ENCODE measurements at places on chromosomes 2 and 18.
A peak's percentile ranks its signal among the peaks of the same experiment; 100 is the strongest.

DNA sequence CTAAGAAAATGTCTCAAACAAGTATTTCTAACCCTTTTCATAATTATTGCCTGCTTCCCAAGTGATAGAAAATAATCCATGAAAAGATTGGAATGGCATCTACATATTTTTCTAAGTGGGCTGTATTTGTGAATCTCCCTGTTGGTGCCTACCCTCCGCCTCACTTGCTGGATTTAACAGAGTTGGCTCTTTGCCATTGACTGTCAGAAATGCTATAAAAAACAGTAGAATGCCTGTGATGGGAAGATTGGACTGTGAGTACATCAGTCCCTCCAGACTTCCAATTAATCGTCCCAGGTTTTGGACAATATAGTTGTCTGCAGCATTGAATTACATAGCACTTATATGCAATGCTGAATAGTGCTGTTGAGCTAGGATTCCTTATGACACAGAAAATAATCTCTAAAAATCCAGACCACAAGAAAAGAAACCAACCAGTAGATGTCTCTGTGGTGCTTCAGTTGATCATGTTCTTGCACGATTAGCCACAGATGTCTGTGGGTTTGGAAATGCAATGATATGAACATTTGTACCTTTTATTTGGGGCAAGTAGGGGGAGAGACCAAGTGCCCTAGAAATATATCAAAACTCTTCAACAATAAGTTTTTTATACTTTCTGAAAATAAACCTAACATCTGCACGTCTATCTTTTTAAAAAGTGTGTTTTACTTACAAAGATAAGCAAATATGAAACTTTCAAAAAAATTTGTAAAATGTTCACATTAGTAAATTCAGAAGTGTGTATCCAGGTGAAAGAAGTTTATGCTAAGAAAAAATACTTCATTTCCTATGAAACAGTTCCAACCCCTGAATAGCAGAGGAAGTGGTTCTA, 88.5 kb downstream of the DYNAP start:
- peak; percentile 51 for DNase-seq

- no peak for DNase-seq
Measured at GRCh38 chr2:109702250-109702985, 88.3 kb downstream of the SOWAHC start.

DNA sequence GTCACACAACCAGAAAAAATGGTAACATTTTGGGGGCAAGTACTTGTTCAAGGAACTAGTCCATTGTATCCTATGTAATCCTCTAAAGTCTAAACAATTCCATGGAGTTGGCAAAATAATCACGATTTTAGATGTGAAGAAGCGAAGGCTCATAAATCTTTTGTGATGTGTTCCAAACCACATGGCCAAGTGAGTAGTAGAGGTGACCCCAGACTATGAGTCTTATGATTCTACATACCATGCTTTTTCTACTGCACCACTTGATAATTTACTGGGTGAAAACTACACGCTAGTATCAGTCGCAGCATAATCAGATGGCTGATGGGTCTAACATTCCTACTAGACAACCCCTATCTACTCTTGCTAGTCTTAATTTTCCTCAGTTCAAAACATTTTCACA, 371.4 kb downstream of the OSR1 start:
- no peak for DNase-seq

GRCh38 chr2:218392891-218393462, 6.7 kb upstream of the CTDSP1 start:
- no peak for DNase-seq

GRCh38 chr2:121086450-121086849, 198.6 kb downstream of the TFCP2L1 start:
- no peak for DNase-seq

DNA sequence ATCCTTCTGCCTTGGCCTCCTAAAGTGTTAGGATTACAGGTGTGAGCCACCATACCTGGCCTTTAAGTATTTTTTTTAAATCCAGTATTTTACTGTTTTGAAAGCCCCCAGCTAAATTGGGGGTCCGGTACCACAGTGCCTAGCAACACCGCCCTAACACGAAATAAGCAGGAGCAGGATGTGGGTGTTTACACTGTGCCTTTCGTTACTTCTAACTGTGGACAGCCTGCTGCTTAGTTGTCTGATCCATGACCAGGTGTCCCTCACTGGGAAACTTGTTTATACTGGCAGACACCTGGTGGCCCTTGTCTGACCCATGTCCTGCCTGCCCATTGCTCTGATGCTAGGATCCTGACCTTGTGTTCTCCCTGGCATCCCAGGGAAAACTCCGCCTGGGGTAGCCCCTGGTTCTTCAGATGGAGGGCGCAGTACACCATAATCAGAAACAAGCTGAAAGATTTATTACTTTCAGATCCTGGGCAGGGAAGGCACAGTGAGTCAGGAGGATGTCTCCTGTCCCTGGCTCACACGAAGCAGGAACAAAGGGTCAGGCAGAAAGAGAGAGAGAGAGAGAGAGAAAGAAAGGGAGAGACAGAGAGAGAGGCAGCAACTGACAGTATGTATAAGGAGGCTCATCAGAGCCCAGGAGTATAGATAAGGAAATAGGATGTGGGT, 55.7 kb downstream of the NCAPH start:
- no peak for DNase-seq

DNA sequence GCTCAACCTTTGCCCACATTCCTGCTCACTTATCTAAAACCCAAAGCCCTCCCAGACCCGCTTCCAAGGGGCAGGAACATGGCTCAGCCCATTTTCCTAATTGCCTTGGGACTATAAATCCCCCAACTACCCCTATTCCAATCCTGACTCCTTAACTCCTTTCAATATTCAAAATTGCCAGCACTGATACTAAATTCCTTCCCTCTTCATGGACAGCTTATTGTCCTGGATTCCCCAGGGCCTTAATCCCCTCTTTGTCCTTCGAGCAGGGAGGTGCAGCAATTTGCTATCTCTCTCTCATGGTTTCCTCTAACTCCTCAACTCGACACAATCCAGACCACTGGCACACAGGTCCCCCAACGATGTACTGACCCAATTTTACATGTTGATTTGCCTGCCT, 99.1 kb downstream of the SLC25A12 start:
- no peak for DNase-seq

DNA sequence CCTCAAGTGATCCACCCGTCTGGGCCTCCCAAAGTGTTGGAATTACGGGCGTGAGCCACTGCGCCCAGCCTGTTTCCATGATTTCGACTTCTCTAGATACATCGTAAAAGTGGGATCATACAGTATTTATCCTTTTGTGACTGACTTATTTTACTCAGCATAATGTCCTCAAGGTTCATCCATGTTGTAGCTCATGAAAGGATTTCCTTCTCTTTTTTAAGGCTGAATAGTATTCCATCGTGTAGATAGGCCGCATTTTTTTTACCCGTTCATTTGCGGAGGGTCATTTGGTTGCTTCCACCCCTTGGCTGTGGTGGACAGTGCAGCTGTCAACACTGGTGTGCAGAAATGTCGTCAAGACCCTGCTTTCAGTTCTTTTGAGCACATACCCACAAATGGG, 48.8 kb upstream of the SMAD7 start:
- DNase-seq: no peak

GRCh38 chr2:231667496-231667895, 40.8 kb upstream of the PTMA start:
- no peak for DNase-seq

DNA sequence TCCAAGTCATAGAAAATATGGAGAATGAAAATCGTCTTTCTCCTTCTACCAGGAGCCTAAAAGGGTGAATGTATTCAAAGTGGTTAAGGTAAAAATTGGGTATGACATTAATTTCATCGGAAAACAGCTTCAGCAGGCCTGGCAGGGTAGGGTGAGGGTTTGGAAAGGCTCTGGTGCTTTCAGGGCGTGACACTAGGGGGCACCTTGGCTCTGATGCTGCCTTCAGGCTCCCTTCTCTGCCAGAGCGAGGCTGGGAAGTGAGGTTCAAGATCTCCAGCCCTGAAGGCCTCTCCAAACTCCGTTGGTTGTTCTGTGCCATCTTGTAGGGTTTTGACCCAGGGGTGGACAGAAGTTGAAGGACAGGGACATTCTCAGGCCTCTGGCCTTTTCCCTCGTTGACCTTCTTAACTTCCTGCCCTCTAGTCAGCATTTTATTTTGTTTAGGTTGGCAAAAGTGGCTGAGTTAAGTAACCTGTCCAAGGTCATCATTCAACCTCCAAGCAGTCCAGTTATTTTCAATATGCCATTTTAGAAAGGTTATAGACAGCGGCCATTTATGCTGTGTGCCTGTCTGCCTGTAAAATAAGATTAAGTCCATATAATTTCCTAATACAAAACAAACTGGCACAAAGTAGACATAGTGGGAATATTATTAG, 40.3 kb downstream of the EML6 start:
- DNase-seq: peak; percentile 3

DNA sequence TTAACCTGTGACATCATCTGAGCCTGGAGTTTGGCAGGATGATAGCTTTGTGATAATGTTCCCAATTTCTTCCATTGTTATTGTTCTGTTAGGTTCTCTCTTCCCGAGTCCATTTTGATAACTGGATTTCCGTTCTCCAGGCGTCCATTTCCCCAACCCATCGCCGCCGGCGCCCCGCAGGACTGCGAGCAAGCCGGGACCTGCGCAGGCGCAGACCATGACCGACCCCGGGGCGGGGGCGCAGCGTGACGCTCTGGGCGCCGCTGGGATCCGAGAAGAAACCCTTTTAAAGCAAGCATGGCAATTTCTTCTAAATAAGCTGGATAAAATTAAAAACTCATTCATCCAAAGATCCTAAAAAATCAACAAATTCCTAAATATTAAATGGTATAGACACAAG, at the start of gene SLC25A52:
SLC25A52 (minus strand) TSS at position 186 of the 400 bp plus-strand sequence. CDS start 219 bp downstream, outside the sequence.
- DNase-seq: no peak

DNA sequence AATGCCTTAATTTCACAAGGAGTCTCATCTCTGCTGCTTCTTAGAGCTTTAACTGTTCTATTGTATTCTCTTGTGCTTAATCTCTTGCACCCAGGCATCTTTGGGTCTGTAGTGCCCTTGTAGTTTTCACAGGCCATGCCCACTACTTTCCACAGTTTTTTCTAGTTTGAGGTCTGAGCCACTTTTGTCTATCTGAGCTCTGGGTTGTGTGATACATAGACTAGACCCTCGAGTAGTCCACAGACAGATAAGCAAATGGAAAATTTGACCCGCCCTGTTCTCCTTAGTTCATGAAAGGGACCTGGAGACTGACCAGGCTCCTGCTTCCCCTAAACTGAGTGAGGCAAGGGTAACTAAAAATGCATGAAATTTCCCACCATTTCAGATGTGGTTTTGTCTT, 466.8 kb upstream of the ZEB2 start:
- no peak for DNase-seq

DNA sequence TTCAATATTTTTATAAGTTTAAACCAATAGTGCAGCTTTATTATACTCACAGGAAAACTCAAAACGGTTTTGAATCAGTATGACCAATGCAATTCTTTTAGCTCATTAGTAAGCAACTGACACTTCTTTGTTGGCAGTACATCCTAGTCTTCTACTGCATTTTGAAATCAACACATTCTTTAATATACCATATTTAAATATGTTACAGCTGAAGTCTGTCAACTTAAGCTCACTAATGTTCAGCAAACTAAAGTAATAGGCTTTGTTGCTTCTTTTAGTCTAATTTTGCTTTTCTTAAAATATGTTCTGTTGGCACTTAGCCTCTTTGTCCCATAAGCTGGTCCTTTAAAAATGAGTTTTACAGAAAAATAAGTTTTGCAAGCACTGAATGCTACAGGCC, 55.4 kb upstream of the CCBE1 start:
- DNase-seq: no peak

DNA sequence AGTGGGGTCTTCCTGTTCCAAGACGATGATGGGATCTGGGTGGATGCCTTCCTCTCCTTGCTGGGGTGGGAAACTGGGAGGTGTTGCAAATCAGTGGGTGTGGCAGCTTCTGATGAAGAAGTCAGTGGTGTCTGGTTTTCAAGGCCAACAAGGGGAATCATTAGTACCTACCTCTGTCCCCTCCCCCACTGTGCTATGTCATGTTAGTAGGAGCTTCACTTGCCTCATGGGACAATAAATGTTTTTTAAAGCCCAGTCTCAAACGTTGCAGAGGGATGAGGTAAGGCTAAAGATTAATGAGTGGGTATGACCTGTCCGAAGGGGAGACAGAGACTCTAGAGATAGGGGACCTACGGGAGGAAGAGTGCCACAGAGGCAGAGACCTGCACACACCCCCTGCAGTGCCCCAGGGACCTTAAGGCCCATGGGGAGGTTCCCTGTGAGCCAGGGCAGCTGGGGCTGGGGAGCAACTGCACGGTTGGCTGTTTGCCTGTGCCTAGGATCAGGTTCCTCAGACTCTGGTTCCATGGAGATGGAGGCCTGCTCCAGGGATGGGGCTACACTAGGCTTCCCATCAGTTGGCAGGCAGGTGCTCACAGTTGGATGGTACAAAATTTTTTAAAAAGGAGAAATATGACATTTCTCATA, 37.8 kb upstream of the SLC1A4 start:
- no peak for DNase-seq

DNA sequence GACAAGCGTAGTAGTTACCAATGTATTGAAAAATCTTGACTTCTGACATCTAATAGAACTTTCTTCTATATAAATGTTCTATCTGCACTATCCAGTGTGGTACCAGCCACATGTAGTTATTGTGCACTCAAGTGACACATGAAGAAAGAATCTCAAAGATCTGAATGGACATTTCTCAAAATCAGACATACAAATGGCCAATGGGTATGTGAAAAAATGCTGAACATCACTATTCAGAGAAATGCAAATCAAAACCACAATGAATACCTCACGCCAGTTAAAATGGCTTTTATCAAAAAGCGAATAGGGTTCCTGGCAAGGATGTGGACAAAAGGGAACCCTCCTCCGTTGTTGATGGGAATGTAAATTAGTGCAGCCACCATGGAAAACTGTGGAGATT, 37.5 kb upstream of the SMCHD1 start:
- no peak for DNase-seq

DNA sequence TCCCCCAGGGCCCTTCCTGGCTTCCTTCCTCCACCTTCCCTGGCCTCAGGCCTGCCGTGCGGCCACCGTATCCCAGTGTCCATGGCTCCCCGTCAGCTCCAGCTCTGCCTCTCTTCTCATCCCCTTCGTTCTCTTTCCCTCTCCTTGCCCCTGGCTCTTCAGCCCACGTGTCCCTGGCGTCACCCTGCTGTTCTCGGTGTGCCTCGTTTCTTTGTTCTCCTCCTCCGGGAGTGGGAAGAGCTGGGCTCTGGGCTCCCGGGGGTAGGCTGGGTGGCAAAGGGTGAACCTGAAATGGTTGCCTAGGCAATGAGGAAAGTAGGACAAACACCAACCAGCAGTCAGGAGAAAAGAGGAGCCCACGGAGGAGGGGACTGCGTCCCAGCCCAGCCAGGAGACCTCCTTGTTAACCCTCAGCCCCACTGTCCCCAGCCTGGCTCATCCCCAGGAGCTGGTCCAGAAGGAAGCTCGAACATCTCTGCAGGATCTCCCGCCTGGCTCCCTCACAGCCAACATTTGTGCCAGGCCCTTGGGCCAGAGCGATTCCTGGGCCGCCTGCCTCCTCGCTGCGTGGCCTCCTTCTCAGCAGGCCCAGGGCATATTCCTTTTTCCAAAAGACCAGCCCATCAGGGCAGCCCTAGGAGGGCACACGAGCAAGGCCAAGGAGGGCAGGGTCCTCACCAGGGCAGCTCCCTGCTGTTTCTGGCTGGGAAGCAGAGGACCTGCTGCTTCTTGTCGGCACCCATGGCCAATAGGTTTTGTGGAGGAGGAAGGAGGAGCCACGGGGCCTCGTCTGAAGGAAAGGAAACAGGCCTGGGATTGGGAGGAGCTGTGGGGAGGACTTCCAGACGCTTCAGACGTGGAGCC, 30.9 kb upstream of the DNMT3A start:
- no peak for DNase-seq
